ENCODE measurements at places on chromosomes 11 and 22. TPM values are rescaled to one million over a fixed set of nuclear protein-coding genes. Genes with fewer than 3 reads are reported as not detected.

Gene INSC
- not detected for total RNA-seq

Gene POU2AF1
- not detected for total RNA-seq

DNA sequence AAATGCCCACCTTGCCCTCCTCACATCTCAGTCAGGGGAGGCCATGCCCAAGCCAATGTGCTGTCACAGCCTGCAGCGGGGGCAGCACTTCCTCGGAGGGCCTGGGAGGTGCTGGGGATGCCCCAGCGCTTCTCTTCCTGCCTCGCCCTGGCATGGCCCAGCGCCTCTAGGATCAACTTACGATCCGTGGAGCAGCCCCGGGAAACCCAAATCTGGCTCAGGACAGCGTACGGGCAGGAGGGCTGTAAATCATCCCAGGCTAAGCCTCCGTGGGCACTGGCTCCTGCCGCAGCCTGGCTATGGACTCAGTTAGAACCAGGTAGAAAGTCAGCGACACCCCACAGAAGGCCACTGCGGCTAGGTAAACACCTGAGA lies 60.9 kb upstream of the EMID1 start:
- peak; percentile 40 for DNase-seq

- no peak for DNase-seq
Observed at GRCh38 chr11:12057299-12057980, 49.0 kb upstream of the DKK3 start.

Gene ART5
- total RNA-seq: not detected

- no peak for DNase-seq
Observed at GRCh38 chr11:57599381-57599780, 1.9 kb downstream of the SERPING1 start.

Measured in SJCRH30 (cell line).